ENCODE measurements at places on chromosomes 3 and 15.

GRCh38 chr3:61030469-61031035, 220.7 kb downstream of the FHIT start:
- DNase-seq: no peak

DNA sequence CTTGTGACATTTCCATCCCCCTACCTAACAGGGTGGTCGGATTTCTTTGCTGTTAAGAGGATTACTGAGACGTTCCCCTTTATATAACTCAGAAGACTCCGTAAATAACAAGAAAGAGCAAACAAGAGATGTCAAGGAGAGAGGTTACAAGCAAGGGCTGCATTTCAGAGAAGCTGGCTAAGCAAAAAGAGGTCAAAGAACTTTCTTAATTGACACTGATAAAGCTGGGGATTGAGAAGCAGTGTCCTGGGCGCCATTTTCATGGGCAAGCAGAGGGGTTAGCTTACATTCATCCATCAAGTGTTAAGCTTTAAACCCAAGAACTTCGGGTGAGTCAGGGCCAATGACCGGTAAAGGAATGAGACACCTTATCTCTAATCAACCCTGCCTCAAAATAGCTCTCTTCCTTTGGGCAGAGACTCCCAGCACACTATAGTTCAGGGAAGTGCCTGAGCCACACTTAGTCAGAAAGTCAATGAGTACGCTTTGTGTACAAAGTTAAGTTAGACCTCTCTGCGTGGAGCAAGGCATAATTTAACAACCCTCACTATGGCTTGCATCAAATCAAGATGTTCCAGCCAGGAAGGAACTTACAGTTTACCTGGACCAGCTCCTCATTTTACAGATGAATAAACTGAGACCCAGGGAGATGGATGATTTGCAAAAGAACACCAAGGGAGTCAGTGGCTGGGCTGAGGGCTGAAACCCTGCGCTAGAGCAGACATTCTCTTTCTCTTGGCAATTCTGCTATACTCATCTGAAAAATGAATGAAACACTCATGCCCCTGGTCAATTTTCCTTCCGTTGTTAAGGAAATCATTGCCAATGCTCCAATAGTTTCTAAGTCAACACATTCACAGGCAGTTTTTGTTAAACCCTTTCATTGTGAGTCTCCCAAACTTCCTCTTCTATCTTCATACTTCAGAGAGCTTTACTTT, 44.6 kb downstream of the CCNL1 start:
- no peak for DNase-seq

GRCh38 chr15:75192307-75192706, 9.4 kb upstream of the C15orf39 start:
- DNase-seq: no peak

- DNase-seq: no peak
Measured at GRCh38 chr3:149990423-149990948, 19.8 kb upstream of the PFN2 start.

GRCh38 chr15:96409215-96410138, 79.0 kb downstream of the NR2F2 start:
- DNase-seq: no peak

DNA sequence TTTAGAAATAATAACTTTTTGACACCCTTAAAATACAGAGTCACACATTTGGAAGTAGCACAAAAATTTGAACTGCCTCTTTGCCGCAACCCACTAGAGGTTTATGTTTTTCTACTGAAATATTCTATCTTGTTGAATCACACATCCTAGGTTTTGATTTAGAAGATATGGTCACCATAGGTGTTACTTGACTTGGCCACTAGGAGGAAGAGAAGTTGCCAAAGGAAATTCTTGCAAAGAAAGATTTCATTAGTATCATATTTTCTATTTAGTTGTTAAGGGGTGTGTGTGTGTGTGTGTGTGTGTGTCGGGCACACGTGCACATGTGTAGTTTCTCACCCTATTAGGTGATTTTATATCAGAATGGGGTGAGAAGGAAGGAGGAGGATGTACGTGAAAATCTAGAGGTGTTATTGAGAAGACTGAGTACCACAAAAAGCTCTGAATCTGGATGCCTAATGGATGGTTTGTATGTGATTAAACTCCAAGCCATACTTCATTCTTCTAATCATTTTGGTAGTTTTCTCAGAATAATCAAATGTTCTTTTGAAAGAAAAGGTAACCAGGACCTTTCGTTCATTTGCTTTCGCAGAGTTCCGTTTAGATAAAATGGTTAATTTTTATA, 31.5 kb downstream of the ZFAND6 start:
- DNase-seq: no peak

GRCh38 chr3:50611464-50612233, at the start of gene CISH:
TSS of gene CISH (minus strand) at chr3:50611774. CDS start at chr3:50611650, 124 bp downstream.
- peak; percentile 92 for DNase-seq

DNA sequence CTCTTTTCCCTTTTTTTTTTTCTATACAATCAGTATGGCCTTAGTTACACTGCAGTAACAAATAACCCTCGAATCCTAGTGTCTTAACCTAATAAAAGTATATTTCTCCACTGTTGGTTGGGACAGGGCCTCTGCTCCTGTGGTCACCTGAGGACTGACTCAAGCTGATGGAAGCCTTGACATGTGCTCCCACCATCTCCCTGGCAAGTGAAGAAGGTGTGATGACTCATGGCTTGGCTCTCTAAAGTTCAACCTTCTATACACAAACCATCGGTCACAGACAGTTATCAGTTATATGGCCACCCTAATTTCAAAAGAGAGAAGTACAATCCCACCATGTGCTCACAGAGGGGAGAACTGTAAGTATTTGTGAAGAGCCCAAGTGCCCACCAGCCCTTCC, 65.8 kb upstream of the CACNA2D3 start:
- no peak for DNase-seq

GRCh38 chr3:39209329-39209970, 17.1 kb upstream of the XIRP1 start:
- no peak for DNase-seq

- DNase-seq: peak; percentile 40
Measured at GRCh38 chr3:62318752-62319569, 54.4 kb downstream of the FEZF2 start.

DNA sequence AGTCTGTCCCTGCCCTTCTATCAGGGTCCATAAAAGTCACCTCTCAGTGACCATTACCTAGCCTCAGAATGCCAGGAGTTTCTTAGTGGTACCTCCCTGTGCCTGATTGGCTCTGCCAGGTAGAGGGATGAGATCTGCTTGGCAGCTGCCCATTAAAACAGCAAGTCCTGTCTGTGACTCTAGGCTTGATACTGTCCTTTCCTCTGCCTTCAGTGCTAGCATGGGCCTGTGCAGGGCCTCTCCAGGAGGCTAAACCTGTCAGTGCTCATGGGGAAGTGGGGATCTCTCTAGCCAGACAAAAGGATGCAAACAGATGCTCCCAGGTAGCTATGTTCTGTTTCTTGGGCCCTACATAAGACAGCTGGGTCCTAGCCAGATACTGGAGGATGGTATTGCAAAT, 10.0 kb upstream of the MANF start:
- DNase-seq: no peak

Measured in activated T-helper 1 cell treated with Interleukin-2 at 50 U/mL for 16 hours (primary cell).